ENCODE measurements at places on chromosomes 1 and 21.

DNA sequence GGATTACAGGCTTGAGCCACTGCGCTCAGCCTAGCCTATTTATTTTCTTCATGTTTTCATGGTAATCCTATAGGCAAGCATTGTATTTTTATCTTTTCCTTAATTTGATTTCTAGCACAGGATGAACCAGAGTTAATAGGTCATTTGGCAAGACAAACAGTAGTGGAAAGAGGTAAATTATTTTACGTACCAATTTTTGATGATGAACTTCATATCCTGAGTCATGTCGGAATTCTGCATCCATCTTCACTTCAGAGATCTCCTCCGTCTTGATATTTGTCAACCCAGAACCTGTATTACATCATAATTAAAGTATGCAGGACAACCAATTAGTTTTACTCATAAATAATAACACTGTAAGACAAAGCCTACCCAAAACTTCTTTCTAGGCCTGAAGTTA, 162.6 kb downstream of the GABPA start:
- no peak for DNase-seq

DNA sequence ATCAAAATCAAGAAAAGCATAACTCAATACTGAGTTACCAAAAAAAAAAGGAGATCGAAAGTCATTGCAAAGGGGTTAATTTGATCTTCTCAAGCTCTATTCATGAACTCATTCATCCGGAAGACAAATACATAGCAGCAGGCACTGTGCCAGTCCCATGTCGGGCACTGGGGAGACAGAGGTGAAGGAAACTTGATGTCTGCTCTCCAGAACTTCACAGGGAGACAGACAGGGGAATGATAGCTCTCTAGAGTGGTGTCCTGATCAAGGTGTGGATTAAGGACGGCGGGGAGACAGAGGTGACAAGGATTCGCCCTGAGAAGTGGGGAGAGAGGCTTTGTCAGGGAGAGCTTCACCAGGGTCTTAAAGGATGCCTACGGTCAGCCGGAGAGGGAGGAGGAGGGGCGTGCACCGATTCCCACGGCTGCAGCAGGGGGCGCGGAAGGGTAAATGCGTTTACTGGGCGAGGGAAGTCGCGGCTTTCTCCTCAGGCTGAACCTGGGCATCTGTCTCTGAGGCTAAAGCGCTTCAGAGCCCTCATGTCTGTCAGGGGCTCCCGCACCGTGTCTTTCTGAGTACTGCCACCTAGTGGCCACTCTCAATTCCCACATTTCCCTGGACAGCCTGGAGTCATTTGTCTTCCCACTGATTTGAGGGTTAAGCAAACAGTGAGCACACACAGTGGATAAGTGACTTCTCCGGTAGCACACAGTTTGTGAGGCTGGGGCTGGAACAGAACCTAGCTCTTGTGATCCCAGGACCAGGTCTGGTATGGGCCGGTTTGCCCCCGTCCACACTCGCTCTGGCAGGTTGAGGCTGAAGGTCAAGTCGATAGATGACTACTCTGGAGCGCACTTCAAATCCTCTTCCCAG, 152.8 kb downstream of the TENT5C start:
- peak; percentile 70 for DNase-seq

- DNase-seq = no peak
These were observed 14.6 kb upstream of the JAK1 start for GRCh38 chr1:64980745-64981600.

DNA sequence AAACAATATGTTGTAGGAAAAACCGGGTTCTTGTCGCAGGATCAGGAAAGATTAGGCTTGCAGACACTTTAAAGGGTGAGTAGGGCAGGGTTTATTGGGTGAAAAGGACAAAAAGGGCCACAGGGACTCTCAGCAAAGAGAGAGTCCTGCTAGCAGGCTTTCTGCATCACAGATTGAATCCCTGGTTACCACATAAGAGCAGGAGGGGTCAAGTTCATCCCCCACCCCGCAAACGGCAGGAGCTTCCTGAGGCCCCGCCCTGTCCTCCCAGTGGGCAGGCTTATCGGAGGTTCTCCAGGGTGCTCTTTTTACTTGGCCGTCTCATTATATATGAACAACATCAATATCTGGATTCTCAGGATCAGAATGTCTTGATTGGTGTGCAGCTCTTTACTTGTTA, 47.7 kb downstream of the SYCP1 start:
- DNase-seq = no peak

All from left lung (tissue), 14 donors.